ENCODE measurements at places on chromosomes 6 and 20.

- no peak for DNase-seq
Observed at GRCh38 chr6:37731888-37732287, 34.2 kb upstream of the MDGA1 start.

GRCh38 chr6:62465206-62465605, 179.2 kb upstream of the KHDRBS2 start:
- no peak for DNase-seq

- DNase-seq: no peak
Observed at GRCh38 chr6:133130863-133131262, 110.3 kb upstream of the EYA4 start.

DNA sequence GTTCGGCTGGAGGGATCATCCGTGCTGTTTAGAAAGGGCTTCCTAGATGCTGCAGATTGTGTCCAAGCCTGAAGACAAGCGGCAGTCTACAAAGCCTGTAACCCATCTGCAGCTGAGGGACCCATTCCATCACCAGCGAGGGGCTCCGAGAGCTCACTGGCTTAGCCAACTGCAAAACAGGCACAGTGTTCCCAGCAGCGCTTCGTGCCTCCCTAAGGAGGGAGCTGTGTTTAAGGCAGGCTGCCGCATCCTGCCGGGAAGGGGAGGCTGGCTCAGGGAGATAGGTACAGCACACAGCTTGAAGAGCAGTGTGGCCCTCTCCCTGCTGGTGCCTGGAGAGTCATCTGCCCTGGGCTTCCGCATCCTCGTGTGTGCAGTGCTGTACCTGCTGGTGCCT, 32.4 kb downstream of the DUSP22 start:
- peak; percentile 68 for DNase-seq

- no peak for DNase-seq
Observed at GRCh38 chr6:46130666-46131065, 877 bp downstream of the ENPP4 start.

GRCh38 chr6:111382476-111383294, 100.3 kb downstream of the REV3L start:
- DNase-seq: no peak

- no peak for DNase-seq
Observed at GRCh38 chr6:167044696-167045095, 45.5 kb downstream of the CEP43 start.

DNA sequence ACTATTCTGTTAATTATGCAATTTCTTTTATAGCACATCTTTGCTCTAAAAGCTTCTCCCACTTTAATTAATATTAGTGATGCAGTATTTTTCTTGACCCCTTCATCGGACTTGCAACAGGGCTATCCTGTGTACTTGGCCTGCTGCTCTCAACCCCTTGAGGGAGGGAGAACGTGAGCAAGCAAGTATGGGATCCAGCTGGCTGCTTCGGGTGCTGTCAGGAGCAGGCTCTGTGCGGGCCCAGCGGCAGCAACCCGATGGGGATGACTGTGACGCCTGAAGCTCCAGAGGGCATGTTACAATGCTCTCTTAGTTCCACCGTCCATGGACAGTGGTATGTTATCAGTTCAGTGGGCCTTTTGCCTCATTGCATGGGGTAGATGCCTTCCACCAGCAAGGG, 519.8 kb upstream of the CITED2 start:
- DNase-seq: no peak

- no peak for DNase-seq
Observed at GRCh38 chr6:44627091-44627882, 239.8 kb downstream of the CDC5L start.

GRCh38 chr6:159331451-159331850, 162.3 kb downstream of the FNDC1 start:
- no peak for DNase-seq

All from sciatic nerve (tissue), 2 donors.